ENCODE measurements at places on chromosomes 16 and 17. TPM values are rescaled to one million over a fixed set of nuclear protein-coding genes. Genes with fewer than 3 reads are reported as not detected.
A peak's percentile ranks its signal among the peaks of the same experiment; 100 is the strongest.

- DNase-seq, result no peak
Observed at GRCh38 chr17:64387145-64387473, 3.6 kb downstream of the PECAM1 start.

DNA sequence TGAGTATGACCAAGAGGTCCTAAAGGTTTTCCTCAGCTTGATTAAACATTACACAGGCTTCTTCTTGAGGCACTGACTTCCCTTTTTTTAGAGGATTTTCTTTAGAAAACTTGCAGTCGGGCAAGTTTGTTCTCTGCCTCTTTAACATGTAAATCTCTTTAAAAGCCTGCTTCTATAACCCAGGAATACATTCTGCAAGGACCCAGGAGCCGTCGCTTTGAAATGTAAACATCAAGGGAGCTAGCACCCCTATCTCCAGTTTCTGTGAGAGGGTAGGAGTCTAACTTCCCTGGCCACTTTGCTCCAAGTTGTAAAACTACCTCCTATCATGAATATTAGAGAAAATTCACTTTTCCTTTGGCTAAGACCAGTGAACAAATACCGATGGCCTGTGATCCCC, 201.5 kb upstream of the CPHXL start:
- DNase-seq, result no peak

- DNase-seq, result no peak
Observed at GRCh38 chr17:27552276-27552732, 78.7 kb upstream of the LGALS9 start.

- DNase-seq, result no peak
Observed at GRCh38 chr17:838486-838885, 56.3 kb downstream of the MRM3 start.

- no peak for DNase-seq
Observed at GRCh38 chr17:55421179-55421934, at the start of gene MMD. Gene MMD, minus strand, starts transcription at chr17:55421835. Its CDS starts 140 bp downstream, at chr17:55421695.

- DNase-seq, result no peak
Observed at GRCh38 chr16:12893050-12893750, 8.2 kb upstream of the SHISA9 start.

- no peak for DNase-seq
Observed at GRCh38 chr16:51113236-51114125, 37.6 kb downstream of the SALL1 start.

DNA sequence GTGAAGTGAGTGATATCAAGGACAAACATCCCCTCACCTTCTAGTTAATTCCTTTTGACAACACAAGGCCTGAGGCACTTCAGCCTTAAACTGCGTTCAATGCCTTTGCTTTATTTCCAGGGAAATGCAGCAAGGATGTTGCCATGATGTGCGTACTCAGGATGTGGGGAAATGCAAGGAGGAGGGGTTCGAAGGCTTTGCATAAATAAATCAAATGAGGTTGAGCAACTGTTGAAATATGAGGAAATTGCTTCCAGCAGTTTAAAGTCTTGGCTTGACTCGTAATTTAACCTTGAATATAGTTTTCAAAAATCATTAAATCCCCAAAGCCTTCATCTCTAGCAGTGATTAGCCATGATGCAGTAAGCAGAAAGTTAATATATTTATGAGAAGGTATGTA, 81.8 kb upstream of the CCL2 start:
- DNase-seq, result no peak

DNA sequence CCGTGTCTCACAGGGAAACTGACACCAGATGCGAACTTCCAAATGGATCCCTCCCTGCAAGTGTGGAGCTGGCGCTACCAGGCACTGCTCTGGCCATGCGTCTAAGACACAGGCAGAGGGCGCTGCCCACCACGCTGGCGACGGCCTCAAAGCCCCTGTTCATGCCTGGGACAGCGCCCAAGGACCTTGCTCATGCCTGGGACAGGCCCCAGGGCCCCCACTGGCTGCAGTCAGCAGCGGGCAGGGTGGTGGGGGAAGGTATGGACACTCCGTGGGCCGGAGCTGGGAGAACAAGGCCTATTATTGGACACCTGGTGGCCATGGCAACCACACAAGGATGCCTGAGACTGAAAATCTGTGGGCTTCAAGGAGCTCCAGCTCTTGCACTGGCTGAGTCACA, 8.8 kb downstream of the ZG16B start:
- peak; percentile 78 for DNase-seq

GRCh38 chr16:69663846-69664245, 62.5 kb downstream of the NQO1 start:
- no peak for DNase-seq

DNA sequence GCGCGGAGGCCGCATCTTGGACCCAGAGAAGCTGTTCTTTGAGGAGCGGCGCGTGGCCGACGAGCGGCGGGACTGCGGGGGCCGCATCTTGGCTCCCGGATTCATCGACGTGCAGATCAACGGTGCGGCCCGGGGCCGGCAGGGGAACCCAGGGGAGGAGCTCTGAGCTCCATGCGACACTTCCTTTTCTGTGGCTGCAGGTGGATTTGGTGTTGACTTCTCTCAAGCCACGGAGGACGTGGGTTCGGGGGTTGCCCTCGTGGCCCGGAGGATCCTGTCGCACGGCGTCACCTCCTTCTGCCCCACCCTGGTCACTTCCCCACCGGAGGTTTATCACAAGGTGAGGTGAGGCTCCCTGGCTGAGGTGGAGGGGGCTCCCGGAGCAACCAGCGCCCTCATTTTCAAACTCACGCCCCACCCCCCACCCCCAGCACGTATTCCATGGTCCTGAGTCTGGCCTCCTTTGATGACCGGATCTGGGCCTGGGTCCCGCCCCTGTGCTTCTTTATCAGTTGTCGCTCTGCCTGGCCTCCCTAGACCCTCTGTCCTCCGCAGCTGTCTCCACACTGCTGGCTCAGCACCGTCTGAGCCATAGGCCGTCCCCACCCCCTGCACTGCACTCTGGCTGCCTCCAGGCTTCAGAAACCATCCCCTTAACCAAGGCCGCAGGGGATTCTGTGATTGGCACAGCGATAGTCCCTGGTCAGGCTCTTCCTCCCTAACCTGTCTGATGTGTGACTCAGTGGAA, 787 bp downstream of the AMDHD2 start:
- DNase-seq, result no peak

DNA sequence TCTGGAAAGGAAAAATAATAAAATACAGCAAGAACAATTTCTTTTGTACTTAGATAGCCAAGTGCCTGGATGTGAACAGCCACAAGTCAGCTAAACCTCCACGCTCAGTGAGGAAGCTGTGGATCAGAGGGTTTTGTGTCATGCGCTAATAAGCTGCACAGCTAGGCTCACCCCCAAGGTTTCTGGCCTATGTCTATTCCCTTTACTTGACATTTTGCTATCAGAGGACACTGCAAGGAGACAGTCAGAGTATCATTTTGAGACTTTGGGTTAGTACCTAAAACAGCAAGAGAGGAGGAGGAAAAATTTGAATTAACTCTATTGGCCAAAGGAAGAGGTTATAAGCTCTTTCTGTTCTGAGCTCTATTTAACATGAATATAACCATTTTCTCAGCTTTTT, 139.3 kb downstream of the KCNJ2 start:
- no peak for DNase-seq

DNA sequence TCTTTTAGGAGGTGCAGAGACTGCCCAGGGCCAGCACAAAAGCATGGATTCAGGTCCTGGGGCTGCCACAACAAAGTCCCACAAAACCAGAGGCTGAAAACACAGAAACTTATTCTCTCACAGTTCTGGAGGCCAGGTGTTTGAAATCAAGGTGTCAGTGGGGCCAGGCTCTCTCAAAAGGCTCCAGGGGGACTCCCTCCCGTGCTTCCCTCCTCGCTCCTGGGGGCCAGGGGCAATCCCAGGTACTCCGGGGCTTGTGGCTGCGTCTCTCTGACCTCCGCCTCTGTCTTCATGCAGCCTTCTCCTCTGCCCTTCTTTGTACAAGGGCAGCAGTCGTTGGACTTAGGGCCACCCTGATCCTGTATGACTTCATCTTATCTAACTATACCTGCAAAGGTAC, 8.3 kb upstream of the RBFOX3 start:
- DNase-seq, result no peak

- DNase-seq, result no peak
Observed at GRCh38 chr16:56047307-56048234, 143.7 kb upstream of the GNAO1 start.

DNA sequence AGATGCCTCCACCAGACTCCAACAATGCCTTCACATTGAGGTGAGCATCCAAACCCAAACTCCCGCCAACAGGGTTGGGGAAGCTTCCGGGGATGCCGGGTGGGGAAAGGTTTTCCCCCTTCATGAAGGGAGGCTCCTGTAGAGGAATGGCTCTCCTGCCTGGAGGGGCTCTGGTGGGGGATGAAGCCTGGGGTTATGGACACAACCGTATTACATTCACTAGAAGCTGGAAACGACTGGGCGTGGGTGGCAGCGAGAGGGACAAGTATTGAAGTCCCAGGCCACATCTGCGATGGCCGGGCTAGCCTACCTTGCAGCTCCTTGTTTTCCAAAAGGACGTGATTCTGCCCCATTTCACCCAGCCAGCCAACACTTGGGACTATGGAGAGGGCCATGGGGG, 321.1 kb downstream of the C16orf95 start:
- no peak for DNase-seq

DNA sequence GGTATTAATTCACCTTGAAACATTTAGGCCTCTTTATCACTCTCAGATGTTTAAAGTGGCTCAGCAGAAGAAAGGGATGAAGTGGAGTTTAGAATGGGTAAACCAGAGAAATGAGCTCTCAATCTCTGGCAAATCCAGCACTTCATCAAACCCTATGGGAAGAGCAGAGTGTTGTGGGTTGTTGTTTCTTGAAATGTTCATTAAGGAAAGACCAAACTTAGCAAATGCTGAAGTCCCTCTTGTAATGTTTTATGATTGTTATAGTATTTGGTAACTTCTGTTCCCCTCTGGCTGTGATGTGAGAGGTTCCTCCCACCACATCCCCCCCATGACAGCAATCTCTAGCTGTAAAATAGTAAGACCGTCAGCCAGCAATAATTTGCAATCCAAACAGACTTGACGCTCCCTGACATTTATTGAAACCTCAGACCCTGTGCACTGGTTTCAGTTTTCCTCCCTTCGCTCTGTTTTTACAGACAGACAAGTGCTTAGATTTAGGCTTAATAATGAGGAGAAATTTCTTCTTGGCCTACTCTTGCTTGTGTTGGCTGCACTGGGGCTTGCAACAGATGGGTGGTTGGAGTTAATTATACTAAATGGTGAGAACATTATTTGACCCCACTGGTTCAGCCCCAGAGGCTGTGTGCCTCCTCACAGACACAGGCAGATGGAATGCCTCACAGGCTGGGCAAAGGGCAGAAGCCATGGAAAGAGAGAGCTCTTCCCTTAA, 609.4 kb upstream of the SOX9 start:
- no peak for DNase-seq

- no peak for DNase-seq
Observed at GRCh38 chr16:86337581-86338402, 172.5 kb upstream of the FOXF1 start.

- no peak for DNase-seq
Observed at GRCh38 chr16:57473176-57473840, 10.8 kb downstream of the POLR2C start.

- no peak for DNase-seq
Observed at GRCh38 chr16:85869785-85870558, 29.0 kb upstream of the IRF8 start.

DNA sequence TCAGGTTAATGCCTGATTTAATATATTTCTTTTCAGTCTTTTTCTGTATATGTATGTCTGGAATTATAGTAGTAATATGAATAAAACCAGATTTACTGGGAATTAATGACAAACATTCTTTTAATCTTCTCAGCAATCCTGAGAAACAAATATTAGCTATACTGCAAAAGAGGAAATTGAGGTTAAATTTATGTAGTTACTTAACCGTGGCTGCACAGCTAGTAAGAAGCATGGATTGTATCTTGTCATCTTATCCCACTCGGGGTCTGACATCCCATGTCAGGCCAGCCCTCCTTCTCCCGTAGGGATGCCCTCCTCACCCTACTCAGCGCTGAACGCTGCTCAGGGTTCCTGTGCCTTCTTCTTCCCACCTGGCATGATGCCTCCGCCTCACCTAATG, 143.0 kb downstream of the FTO start:
- DNase-seq, result no peak

C17orf113 gene
- total RNA-seq, result 5.9 TPM

ACSM2B gene
- total RNA-seq, result not detected

SLFN11 gene
- total RNA-seq, result 14.7 TPM

ARHGAP44 gene
- 10.7 TPM for total RNA-seq

CHST4 gene
- total RNA-seq, result not detected

CHD9NB gene
- 0.73 TPM for total RNA-seq

WRAP53 gene
- total RNA-seq, result 6.2 TPM

ABCA5 gene
- total RNA-seq, result 99.2 TPM
